ENCODE measurements at places on chromosomes 3 and 15. TPM values are rescaled to one million over a fixed set of nuclear protein-coding genes. Genes with fewer than 3 reads are reported as not detected.

- no peak for DNase-seq
These were observed 990.4 kb upstream of the CADM2 start for GRCh38 chr3:83968356-83968755.

- no peak for DNase-seq
These were observed 55.1 kb downstream of the GASK1A start for GRCh38 chr3:43034200-43034599.

The ACKR2 gene
- total RNA-seq: under 0.01 TPM

- DNase-seq: no peak
These were observed 105.5 kb upstream of the WNT5A start for GRCh38 chr3:55592572-55592971.

- DNase-seq: no peak
These were observed 30.1 kb upstream of the SLC22A13 start for GRCh38 chr3:38235466-38235865.

DNA sequence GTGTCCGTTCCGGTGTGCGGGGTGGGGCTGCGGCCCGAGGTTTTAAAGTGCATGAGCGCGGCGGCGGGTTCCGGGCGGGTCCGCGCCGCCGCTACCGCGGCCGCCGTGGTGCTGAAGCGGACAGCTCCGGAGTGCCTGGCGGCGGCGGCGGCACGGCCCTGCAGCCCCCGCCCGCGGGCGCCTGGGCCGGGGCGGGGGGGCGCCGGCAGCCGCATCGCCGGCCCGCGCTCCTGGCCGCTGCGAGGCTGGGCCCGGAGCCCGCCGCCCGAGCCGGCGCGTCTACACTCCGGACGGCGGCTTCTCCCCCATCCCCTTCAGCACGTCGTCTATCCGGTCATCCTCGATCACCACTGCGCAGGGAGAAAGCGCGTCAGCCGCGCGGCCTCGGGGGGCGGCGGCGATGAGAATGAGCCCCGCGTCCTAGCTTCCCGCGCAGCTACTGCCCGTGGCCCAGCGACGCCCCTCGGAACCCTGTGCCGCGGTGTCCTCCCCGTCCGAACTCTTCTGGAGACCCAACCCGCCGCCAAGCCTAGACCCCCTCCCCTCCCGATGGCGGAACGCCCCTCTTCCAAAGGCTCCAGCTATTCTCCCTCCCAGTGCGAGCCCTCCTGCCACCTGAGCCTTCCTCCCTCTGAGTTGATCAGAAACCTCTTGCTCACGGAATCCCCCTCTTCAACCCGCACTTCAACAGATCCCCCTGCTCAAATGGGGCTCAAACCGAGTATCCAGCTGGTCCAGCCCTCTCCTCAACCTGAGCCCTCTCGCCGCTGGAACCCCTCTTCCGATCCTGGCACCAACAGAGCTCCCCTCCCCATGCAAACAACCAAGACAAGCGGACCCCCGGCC, 1.3 kb downstream of the CAMK2N2 start:
- DNase-seq: peak; percentile 13

The IQCF5 gene
- total RNA-seq: not detected

DNA sequence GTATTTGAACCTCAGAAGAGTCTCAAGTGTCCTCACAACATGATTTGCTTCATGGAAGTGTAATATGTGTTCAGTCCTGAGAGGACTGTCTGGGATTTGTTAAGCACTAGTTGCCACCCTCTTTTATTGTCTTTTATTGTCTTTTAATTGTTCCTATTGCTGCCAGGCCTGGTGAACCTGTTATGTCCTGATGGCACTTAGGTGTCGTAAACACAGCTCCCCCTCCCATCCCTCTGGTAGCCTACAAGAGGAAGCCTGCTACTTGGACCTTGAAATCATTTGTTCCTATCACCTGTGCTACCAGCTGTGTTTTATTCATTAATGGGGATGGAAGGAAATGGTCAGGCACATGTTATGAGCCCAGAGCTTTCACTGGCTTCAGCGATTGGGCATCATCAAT, 19.3 kb downstream of the CCNB2 start:
- no peak for DNase-seq

- no peak for DNase-seq
These were observed 173.9 kb upstream of the LMCD1 start for GRCh38 chr3:8327739-8328138.

GRCh38 chr3:113890256-113890900, 51.8 kb downstream of the GRAMD1C start:
- DNase-seq: no peak

GRCh38 chr3:40780291-40780924, 255.6 kb downstream of the ZNF621 start:
- DNase-seq: peak; percentile 45

- DNase-seq: no peak
These were observed 5.6 kb downstream of the THPO start for GRCh38 chr3:184372296-184372821.

The CMTM8 gene
- total RNA-seq: 0.26 TPM

- DNase-seq: peak; percentile 90
These were observed 53.2 kb downstream of the PGPEP1L start for GRCh38 chr15:98954411-98954810.
